ENCODE measurements at places on chromosomes 5 and 9. TPM values are rescaled to one million over a fixed set of nuclear protein-coding genes. Genes with fewer than 3 reads are reported as not detected.

The DBN1 gene
- 139 TPM for total RNA-seq

The SPINK7 gene
- total RNA-seq, result not detected

The MYMK gene
- total RNA-seq, result not detected

The GMCL2 gene
- total RNA-seq, result not detected

The GRXCR2 gene
- not detected for total RNA-seq

The TMEM203 gene
- 36.9 TPM for total RNA-seq

The FOXI1 gene
- not detected for total RNA-seq

The BHMT gene
- not detected for total RNA-seq

The PDE6A gene
- total RNA-seq, result under 0.01 TPM

The HRH2 gene
- total RNA-seq, result 0.36 TPM

The TPPP gene
- total RNA-seq, result not detected

The SLC35A4 gene
- 17.4 TPM for total RNA-seq

The SLC34A1 gene
- not detected for total RNA-seq

The MACIR gene
- total RNA-seq, result 10.3 TPM

The CRB2 gene
- not detected for total RNA-seq

The SEMA6A gene
- under 0.01 TPM for total RNA-seq

The P4HA2 gene
- total RNA-seq, result 155 TPM

The FAM221B gene
- total RNA-seq, result not detected

The FRRS1L gene
- 0.36 TPM for total RNA-seq

The BTNL8 gene
- total RNA-seq, result not detected

The HMGCR gene
- total RNA-seq, result 150 TPM

The FCN1 gene
- total RNA-seq, result not detected

The PTGDS gene
- 57.9 TPM for total RNA-seq

The PCSK5 gene
- total RNA-seq, result 13.3 TPM

The PCDHGA3 gene
- 2.9 TPM for total RNA-seq

The ARL14EPL gene
- total RNA-seq, result not detected

The RBM27 gene
- total RNA-seq, result 22.1 TPM

The TXNDC8 gene
- total RNA-seq, result not detected

The DOK3 gene
- 1.5 TPM for total RNA-seq

The DND1 gene
- not detected for total RNA-seq

The CCDC152 gene
- total RNA-seq, result 0.36 TPM

The HSD17B3 gene
- total RNA-seq, result under 0.01 TPM

The STPG3 gene
- total RNA-seq, result 0.36 TPM

The PCDHB16 gene
- 1.1 TPM for total RNA-seq

The WNK2 gene
- not detected for total RNA-seq

The PCDHGA12 gene
- total RNA-seq, result 20.6 TPM

The SPINK13 gene
- not detected for total RNA-seq

The CDHR2 gene
- not detected for total RNA-seq

The CMYA5 gene
- total RNA-seq, result 2.1 TPM
